ENCODE measurements at places on chromosomes 7 and 10.

GRCh38 chr7:77569514-77570232 is 32.6 kb downstream of the PTPN12 start:
- DNase-seq = no peak

- DNase-seq = no peak
These were observed 273.1 kb downstream of the XPNPEP1 start for GRCh38 chr10:109650228-109650627.

DNA sequence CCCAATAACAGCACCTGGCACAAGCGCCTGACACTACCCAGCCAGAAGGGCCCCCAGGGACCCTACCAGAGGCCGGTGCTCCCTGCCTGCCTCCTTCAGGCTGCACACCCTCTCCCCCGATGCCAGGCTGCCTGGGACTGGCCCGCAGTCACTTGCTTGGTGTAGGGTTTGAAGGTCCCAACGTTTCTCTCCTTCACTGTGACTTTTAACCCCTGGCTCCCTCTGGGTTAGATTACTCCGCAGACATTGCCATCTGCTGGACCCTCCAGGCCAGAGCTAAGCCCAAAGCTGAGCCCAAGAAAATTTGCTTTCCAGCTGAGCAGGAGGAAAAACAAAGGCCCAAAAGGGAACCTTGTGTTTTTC is 6.9 kb downstream of the CDHR1 start:
- no peak for DNase-seq

DNA sequence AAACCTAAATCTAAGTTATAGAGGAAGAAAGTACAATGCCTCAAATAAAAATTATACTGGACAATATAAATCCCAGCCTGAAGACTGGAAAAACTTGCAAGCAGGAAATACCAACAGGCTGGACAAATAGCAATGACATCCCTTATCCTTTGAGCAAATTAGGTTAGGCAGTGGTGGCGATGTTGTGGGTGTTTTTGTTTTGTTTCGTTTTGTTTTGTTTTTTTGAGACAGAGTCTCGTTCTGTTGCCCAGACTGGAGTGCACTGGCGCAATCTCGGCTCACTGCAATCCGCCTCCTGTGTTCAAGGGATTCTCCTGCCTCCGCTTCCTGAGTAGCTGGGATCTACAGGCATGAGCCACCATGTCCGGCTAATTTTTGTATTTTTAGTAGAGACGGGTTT is 57.3 kb upstream of the TES start:
- DNase-seq = no peak

DNA sequence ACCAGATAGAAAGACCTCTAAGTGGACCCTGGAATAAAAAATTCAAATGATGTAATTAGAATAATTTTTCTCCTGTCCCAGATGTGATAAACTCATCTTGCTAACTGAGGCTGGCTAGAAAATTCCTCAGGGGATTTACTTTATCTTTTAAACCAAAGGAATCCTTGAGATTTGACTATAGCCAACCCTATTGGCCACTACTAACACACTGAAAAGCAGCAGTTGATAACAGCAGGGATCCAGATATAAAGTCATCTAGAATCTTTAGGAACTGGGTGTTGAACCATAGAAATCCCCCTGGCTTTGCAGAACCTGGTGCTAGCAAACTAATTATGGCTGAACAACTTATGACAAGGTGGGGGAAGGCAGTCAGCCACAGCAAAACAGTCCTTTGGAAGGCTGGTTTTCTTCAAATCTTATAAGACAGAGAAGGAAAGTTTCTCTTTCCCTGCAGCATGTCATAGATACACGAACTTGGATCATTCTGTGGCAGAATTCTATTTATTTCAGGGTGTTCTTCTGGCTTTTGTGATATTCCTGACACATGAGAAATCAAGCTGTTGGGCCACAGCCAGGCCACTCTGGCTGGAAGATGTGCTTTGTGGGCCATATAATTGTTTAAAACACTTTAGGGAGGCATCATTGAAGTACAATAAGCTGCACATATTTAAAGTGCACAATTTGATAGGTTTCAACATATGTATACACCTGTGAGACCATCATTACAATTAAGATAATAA is 643.6 kb downstream of the SORCS3 start:
- DNase-seq = no peak

DNA sequence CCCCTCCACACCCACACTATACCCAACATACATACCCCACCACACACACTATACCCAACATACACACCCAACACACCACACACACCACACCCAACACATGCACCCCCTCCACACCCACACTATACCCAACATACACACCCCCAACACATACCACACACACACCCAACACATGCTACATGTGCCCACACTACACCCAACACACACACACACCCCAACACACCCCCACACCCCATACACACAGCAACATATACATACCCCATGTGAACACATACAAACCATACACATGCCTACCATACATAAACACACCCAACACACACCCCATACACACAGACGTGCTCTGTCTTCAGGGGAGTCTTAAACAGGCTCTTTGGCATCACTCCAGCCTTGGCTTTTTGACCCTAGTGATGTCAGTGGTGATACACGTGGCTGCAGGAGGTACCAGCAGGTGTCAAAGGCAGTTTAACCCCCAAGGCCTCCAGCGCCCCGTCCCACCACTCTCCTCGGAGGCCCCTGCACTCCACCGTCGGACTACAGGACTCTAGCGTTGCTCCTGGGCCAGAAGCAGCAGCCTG is 73.4 kb downstream of the HIPK2 start:
- DNase-seq = no peak

DNA sequence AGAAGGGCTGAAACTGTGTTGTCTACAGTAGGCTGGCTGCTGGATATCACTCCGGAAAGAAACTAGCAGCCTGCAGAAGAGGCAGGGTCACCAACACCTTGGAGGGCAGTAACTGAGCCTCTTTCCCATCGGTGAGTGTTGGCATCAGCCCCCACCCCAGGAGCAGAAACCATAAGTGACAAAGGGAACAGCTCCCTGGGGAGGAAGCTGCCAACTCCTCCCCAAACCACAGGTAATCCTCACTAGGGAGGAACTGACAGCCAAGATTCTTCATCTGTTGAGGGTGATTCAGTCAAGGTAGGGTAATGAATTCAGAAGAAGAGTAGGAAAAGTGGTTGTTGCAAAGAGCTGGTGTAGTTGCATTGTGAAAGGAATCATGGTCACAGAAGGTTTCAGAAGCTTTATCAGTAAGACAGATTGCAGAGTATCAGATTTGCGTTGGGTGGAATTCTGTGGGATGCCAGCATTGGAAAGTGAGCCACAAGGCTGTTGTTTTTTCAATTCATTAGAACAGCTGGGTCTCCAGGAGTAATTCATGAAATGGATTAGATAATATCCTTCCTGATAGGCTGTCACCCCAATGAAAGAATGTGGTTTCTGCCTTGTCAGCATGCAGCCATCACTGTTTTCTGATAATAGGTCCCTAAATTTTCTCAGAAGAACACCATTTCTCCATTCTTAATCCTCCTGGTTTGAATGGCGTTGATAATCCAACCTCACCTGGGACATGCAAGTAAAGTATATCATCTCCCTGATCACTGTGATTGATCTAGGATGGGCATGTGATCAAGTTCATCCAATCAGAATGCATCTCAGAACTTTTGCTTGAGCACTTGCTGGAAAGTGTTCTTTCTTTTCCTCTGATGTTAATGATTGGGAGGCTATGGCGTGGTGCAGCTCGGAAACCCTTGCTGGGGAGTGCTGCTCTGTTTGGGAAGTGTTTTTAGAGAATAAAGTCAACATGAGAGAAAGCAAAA is 75.0 kb upstream of the CTBP2 start:
- DNase-seq = no peak

GRCh38 chr10:3714967-3715366 is 70.0 kb downstream of the KLF6 start:
- DNase-seq = no peak

DNA sequence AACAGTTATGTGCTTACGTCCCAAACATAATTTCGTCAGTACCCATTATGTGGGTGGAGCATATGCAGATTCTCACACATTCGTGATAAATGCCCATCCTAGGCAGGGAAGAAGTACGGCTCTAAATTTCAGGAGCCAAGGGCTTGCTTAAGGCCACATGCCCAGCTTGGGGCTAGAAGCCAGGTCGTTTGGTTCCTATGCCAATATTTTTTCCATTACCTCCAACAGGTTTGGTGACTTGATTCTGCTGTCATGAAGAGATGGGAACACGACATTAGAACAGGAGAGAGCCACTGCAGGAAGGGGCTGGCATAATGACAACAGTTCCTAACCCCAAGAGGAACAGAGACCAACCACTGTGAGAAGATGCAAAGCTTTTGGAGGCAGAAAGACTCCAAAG is 85.1 kb downstream of the HIPK2 start:
- no peak for DNase-seq

DNA sequence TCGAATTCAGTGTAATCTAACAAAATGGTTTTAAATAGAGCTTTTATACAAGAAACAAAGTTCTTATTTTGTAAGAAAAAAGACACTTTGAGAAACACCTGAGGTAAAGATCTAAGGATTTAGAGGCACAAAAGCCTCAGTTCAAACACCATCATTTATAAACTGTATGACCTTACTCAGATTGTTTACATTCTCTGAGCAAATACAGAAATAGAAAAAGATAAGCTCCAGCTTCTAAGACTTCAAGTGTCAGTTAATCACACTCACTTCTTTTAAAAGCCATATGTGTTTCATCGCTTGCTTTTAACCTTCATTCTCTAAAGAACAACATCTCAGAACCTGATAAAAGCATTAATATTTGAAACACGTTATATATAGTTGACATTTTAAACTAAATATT is 27.9 kb downstream of the CADPS2 start:
- DNase-seq = no peak

GRCh38 chr10:71290331-71290730 is 28.7 kb upstream of the SLC29A3 start:
- DNase-seq = no peak

GRCh38 chr7:132446260-132446659 is 130.0 kb downstream of the PLXNA4 start:
- DNase-seq = no peak

DNA sequence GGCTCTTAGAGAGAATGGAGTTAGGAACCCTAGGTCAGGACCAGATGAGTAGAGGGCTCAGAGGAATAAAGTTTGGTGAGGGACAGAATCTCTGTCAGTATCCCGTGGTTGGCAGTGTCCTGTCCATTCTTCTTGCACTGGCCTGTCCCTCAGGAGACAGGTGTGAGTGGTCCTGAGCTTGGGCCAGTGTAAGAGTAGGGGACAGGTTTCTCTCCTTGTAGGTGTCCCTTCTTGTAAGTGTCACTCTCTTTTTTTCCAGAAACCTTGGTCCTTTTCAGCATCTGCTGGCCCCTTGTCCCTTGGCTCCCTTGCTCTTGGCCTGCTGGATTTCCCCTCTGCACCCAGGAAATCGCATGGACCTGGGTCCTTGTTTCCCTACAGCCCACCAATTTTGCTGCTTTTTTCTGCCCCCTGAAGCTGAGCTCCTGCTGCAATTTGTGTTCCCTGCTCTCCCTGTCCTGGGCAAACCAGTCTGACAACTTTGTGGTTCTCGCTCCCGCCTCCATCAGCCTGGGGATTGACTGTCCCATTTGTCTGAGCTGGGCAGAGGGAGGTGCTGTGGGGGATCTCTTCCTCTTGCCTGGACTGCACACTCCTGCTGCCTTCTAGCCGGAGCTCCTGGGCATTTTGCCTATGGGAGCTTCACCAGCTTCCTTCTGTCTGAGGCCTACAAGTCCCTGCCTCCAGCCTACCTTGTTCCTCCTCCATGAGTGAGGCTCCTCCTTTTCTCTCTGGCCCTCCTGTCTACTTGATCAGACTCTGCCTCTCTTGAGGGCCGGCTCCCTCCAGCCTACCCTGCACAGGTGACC is 6.5 kb downstream of the TSPAN14 start:
- DNase-seq = no peak

GRCh38 chr10:22740180-22740579 is 25.8 kb upstream of the PIP4K2A start:
- no peak for DNase-seq

GRCh38 chr10:103441206-103441605 is 11.0 kb downstream of the CALHM2 start:
- DNase-seq = no peak

DNA sequence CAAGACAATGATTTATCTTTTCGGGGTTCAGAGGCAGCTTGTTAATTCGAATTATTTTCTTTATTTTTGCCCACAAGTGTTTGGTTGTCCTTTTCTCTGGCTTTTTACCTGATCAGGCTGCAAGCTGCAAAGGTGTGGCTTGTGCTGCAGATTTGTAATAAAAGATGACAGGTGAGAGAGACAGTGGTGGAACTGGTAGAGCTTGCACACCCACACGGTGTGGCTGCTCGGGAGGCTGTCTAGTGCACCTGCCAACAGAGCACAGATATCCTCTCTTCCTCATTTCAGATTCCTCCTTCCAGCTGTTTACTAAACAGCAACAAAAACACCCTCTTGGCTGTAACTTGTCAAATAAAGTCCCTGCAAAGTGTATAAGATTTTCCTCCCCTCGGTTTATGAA is 9.2 kb downstream of the GJD4 start:
- no peak for DNase-seq

- no peak for DNase-seq
These were observed 436.8 kb upstream of the GALNT17 start for GRCh38 chr7:70694971-70695794.

DNA sequence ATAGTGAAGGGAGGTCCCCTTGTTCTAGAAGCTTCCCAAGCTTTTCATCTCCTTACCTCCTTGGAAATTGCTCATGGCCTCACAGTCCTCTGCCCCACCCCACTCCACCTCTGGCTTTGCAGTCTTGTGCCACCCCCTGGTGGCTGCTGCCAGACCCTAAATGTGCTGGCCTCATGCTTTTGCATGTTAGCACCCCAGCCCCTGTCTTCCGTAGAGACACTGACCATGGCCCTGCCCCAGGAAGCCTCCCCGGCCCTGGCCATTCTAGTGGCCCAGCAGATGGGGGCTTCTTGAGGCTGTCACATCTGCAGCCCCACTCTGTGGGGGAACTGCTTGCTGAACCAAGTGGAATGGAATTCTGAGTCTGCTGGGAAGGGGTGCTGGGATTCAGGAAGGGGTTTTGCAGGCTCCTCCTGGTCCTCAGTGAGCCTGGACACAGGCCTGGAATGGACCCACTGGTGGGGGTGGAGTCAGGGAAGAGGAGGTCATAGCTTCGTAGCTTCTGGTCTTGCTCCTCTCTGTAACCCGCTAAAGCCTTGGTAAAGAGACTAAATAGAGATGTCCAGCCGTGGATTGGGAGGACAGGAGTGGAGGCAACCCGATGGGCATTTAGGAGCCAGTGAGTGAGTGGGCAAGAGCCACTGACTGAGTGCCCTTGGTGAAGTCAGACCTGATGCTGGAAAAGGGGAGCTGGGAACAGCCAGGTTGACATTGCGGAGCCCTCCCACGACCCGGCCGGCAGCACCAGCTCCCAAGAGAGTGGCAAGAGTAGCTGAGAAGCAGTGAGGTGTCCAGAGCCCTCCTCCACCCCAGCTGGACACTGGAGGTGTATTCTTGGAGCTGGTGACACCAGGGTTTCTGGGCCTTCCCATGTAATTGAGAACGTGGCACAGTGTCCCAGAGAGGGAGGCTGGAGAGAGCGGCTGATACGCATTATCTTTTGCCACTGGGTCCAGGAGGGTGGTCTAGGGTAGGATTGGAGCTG is 20.9 kb downstream of the RAMP3 start:
- no peak for DNase-seq

DNA sequence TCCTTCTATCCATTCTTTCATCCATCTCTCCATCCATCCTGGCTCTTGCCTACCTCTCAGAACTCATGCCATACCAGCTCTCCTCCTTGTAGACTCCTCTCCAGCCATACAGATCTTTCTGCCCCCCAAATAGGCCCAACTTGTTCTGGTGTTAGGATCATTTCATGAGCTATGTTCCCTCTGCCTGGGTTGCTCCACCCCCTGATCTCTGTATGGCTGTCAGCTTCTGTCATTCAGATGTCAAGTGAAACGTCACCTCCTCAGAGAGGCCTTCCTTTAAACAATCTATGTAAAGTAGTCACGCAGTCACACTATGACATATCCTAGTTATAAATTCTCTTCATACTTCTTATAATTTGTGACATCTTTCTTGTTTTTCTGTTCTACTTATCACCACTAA is 42.3 kb upstream of the PNLIPRP3 start:
- DNase-seq = no peak
